DMS153 (cell line): ENCODE measurements at places on chromosomes 11 and 22.
A peak's percentile ranks its signal among the peaks of the same experiment; 100 is the strongest.

DNA sequence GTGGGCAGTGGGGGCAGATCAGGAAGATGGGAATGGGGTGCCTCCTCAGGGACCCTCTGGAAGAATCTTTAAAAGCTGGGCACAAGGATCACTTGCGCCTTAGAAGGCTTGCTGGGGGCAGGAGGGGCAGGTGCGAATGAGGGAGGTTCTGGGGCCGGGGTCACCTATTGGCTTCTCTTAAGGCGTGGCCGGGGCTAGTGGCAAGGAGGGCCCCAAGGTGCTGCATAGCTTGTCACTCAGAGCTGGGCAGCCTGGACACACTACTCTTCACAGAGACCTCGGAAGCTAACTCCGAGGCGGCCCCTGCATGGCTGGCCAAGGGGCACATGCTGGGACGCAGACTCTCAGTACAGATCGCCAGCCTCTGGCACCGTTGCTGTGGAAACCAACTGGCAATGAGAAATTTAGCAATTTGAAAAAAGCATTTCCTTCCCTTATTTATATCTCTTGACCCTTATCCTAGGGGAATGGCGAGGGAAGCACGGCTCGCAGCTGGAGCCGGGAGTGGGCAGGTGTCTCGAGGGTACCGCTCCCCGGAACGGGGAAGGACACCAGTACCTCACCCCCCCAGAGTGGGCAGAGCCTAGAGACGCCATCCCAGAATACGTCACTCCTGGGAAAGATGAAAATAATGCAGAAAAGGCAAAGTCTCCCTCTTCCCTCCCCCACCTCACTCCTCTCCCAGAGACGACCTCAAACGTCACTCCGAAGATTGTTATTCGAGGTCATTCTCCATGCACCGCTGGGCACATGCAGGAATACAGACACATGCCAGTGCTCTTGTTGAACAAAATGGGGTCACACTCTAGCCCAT is 188.1 kb downstream of the CTTN start:
- DNase-seq: no peak

DNA sequence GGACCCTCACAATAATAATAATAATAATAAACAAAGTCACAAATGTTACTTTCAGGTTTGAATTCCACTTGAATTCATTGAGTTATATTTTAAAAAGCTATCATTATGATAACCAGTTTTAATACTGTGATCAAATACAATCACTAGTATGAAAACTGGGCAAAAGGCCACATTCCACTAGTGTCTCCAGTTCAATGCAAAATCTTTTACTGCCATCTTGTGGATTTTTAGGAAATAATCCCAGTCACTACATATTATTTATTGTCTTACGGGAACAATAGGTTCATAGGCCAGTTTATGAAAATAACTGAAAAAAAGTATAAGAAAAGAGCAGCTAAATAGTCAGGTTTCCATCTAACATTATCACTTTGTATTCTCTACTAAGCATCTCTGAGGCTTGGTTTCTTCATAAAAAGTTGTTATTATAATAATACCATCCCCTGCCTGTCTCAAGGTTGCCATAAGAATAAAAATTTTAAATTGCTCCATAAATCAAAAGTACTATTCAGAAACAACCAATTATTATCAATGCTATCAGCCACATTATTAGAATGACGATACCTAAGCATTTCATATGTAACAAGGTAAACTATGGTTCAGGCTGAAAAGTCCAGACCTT is 533.9 kb upstream of the CCDC90B start:
- DNase-seq: peak; percentile 33

DNA sequence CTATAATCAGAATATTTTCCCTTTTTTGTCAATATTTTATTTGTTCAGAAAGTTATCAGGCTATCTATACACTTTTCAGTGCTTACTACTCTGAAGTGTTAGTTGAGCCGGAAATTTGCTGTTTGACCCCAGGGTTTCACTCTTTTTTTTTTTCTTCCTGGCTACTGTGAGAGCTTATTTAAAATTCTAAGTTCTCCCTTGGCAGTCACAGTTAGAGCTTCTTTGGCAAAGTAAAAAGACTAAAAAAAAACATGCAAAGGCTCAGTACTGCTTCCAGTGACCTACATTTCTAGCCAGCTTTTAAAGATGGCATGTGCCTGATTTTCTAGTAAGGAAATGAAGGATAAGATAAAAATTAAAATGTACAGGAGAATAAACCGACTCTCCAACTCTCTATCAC is 48.4 kb downstream of the ELP4 start:
- no peak for DNase-seq

GRCh38 chr11:58506935-58507334 is 970 bp downstream of the OR5B21 start:
- no peak for DNase-seq

DNA sequence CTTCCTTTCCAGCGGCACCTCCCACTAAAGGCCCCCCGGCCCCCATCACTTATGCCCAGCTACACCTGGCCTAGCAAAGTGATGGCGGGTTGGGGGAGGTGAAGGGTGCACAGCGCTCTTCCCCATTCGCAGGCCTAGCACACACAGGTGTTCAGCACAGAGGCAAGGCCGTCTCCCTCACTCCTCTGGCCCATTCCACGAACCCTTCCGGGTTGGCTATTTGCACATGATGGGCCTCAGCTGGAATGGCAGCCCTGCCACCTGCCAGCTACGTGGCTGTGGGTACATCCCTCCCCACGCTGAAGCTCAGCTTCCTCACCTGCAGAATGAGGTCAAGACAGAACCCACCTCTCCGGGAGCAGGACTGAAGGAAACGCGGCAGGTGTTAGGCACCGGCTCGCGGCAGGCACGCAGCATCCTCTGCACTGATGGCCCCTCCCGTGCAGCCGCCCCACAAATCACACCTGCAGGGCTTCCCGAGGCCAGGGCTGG is 4.8 kb downstream of the KIAA0930 start:
- peak; percentile 68 for DNase-seq

DNA sequence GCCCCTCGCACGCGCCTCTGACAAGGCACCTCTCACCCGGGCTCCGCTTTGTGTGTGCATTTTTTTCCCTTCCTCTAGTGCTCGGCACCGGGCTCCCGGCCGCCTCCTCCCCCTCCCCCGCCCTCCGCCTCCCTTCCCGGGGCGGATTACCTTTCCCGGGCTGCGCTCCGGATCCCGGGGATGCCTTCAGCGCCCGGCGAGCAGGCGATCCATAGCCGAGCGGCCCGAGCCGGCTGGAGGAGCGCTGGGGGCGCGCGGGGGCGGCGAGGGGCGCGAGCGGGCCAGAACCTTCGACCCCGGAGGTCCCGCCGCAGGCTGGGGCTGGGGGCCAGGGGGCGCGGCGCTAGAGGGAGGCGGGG is 282 bp downstream of the MPPED2 start:
- no peak for DNase-seq

DNA sequence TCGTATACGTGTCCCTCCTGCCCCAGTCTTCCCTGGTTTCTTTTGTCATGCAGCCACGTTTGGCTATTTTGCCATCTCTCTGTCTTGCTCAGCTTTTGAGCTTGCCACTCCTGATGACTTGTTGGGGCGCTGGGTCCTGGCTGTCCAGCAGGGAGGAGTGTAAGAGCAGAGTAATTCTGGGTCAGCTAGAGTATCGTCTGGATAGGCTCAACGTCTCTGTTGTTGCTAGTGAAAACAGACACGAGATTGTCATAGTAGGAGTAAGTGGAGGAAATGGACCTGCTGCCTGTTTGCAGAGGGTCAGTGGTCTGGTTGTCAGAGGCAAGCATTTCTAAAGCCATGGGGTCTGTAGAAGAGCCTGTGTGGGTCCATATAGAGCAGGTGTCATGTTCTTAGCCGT is 83.0 kb downstream of the PPP6R3 start:
- no peak for DNase-seq

DNA sequence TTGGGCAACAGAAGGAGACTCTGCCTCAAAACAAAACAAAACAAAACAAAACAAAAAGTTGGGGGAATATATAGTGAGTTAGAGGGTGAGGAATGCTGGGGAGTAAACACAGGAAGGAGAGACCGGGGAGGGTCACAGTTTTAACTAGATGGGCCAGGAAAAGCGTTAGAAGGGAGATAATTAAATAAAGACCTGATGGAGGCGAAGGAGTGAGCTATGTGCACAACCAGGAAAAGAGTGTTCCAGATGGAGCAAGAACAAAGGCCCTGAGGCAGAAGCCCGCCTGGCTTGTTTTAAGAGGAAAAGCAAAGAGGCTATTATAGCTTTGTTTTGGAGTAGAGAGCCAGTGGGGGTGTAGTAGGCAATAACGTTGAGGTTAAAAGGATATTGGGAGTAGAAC is 4.8 kb upstream of the PLA2G6 start:
- peak; percentile 21 for DNase-seq

DNA sequence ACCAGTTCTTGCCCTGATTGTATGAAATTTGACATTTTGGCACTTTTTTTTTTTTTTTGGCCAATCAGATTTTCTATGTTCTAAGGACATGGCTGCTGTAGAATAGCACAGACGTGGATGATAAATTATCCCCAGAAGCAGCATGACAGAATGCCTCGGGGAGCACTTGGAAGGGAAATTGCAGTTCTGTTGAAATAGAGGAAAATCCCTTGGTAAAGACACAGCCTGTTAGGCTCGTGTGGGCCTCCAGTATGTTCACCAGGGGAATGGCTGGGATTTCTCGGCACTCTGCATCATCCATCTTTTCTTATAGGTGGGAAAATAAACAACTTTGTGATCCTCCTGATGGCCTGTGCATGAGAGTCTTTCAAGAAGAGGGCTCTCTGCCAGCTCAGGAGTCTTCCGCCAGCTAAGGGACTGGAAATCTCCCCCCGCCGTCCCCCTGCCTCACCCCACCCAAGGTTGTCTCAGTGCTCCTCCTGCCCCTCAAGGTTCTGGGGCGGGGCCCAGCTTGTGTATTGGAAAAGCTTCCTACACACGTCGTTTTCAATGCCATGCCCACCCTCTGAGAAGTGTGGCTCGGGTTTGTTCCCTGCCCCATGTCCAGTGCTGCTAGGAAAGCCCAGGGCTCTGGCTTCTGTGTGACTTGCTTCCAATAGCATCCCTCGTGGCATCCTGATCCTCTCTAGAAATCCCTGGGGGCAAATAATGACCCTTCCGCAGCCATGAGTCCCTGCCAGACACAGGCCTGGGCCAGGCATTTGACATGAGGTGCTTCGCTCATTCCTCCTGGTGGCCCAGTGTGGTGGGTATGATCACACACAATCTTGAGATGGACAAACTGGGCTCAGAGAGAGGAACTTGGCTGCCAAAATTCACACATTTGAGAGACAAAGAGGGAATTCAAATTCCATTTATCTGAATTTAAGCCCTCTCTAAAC is 70.6 kb upstream of the ATXN10 start:
- DNase-seq: no peak

DNA sequence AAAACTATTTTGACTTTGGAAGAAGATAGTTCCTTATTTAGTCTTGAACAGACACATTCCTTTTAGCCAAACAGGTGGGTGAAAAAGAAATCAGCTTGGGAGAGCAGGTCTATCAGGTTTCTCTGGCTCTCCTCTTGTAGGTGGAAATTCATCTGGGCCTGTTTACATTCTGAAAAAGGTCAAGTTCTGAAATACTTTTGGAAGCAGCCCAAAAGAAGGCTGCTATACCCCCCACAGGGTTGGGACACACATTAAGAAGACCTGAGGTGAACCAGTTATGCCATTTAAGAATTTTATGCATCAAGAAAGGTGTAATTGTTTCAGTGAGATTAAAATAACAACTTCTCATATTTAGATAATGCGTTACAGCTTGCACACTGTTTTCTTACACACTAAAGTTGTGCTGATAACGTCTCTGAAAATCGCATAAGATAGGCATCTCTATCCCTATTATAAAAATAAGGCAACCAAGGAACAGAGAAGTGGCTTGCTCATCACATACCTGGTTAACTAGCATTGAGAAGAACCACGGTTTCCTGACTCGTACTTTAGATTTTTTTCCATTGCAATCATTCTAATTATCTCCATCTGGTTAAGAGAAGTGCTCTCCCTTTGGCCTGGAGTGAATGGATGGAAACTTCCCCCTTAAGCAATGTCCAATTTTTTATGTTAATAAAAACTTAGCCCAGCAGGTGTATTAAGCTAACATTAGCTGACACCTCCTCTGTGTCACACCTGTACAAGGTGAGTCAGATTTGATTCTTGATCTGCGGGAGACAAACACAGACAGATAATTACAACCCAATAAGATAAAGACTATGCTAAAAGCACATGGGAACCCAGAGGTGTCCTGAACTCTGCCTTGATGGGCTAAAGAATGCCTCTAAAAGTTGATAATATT is 60.5 kb upstream of the UCP3 start:
- DNase-seq: no peak

DNA sequence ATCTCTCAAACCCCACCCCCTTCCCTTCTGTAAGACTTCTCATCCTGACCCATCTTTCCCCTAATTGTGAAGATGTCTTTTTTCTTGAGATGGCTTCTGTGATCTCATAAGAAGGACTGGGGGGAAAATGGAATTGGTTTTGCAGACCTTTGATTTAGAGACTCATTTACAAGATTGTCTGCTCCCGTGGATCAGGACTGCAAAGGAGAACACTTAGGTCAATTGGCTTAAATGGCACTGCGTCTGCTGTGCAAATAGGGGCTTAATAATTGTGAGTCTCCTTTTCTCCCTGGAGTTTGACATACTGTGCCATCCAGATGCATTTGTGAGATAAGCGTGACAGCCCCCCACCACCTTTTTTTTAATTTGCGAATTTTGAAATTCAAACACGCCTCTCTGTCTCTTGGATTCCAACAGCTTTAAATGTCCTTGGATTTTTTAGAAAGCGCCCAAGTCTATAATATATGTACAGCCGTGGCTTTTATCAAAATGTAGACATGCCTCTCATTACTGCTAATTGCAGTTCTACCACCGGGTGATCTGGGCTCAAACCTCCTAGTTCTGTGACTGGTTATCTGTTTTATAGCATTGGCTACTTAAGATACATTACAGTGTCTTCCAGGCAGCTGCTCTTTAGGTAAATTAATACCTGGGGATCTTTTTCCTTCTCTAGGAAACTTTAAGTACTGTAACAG is 150.0 kb downstream of the DBX1 start:
- DNase-seq: no peak

DNA sequence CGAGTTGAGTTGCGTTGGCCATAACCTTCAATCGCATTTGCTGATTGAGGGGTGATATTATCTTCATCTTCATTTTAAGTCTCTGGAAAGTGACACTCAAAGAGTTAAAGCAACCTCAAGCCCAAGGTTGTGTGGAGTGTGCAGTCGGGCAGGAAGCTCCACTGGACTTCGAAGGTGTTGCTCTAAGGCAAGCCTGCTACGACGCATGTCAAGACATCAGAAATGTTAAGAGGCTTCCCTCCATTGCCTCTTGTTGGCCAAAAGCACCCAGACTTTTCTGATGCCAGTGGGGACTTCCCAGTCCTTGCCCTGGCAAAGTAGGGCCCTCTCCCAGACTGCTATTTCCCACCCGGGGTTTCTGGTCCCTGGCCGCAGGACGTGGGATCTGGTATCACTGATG is 23.6 kb upstream of the SCGB1D1 start:
- DNase-seq: no peak

DNA sequence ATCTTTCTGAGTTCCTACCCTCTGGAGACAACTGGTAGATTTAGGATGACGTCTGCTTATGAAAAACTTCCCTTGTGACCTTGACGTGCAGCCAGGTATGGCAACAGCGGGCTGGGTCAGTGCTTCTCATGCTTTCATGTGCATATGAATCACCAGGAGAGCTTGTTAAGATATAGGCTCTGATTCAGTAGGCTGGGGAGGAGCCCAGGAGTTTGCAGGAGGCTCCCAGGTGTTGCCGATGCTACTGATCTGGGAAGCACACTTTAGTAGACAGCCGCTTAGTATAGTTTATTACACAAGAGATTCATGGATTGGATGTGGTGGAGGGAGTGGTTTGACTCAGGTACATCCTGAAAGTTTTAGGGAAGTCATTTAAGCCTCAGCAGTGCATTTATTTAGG is 23.8 kb downstream of the DIXDC1 start:
- DNase-seq: no peak
